Stimulated activated CD4-positive, alpha-beta T cell treated with anti-CD3 and anti-CD28 coated beads, Interleukin-4, amount 100 ng/mL, for 24 hours (primary cell): ENCODE measurements at places on chromosomes 6 and 20.

GRCh38 chr6:28634761-28635546 lies 109.3 kb downstream of the GPX5 start:
- DNase-seq, result no peak

GRCh38 chr20:52974179-52974594 lies 2.0 kb downstream of the TSHZ2 start:
- peak; percentile 57 for DNase-seq

- no peak for DNase-seq
Measured at GRCh38 chr6:28218312-28219248, 6.5 kb upstream of the ZSCAN9 start.

DNA sequence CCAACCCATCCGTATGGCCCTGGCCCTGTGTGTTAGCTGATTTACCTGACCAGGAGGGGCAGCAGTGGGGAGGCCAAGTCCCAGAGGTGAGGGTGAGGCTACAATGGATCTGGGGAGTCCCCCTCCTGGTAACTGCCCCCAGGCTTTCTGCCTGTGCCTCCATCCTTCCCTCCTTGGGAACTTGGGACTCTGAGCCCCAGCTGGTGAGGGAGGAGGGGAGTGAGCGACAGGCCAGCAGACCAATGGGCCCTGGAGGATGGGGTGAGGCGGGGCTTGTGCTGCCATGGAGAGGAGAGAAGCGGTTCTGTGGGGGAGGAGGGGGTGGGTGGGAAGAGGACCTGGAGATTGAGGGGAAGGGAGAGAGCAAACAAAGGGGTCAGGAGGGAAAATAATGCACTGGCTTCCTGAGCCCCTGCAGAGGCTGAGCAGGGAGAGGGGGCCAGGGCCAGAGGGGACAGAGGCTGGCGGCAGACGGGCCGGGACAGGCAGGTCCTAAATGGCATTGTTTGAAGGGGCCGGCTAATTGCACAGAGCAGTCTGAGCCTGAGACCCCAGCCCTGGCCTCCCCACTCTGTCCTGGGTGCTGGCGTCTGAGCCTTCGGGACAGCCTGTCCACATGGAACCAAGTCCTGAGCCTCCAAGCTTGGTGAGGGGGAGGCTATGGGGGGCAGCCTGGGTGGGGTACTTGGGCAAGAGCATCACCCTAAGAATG lies 17.5 kb downstream of the DNMT3B start:
- no peak for DNase-seq

- no peak for DNase-seq
Measured at GRCh38 chr6:114169763-114170162, 173.1 kb downstream of the HS3ST5 start.

DNA sequence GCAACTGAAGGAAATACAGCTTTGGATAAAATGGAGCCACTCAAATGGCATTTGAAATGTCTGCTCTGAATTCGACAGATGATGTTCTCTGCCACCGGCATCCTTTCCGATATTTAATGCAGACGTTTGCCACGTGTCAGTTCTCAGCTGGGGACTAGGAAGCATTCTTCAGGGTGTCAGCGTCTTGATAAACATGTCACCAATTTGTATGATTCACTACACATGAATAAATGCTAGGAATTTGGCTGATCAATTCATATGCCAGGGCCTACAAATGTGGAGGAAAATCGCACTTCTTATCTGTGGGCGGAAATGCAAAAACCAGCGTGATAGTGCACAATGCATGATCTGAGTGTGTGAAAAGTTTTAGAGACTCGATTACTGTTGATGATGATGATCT lies 169.5 kb downstream of the SLC24A3 start:
- no peak for DNase-seq

DNA sequence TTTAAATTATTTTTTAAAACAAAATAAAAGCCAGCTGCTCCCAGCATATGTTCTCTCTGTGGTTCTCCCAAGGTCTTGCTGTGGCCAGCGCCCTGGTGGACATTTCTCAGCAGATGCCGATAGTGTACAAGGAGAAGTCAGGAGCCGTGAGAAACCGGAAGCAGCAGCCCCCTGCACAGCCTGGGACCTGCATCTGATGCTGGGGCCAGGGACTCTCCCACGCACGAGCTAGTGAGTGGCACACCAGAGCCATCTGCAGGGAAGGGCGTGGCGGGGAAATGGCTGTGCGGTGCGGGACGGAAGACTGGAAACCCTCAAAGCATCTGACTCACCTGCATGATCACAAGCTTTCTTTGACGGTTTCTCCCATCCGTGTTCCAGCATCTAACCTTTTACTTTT lies 16.5 kb downstream of the GFRA4 start:
- no peak for DNase-seq

DNA sequence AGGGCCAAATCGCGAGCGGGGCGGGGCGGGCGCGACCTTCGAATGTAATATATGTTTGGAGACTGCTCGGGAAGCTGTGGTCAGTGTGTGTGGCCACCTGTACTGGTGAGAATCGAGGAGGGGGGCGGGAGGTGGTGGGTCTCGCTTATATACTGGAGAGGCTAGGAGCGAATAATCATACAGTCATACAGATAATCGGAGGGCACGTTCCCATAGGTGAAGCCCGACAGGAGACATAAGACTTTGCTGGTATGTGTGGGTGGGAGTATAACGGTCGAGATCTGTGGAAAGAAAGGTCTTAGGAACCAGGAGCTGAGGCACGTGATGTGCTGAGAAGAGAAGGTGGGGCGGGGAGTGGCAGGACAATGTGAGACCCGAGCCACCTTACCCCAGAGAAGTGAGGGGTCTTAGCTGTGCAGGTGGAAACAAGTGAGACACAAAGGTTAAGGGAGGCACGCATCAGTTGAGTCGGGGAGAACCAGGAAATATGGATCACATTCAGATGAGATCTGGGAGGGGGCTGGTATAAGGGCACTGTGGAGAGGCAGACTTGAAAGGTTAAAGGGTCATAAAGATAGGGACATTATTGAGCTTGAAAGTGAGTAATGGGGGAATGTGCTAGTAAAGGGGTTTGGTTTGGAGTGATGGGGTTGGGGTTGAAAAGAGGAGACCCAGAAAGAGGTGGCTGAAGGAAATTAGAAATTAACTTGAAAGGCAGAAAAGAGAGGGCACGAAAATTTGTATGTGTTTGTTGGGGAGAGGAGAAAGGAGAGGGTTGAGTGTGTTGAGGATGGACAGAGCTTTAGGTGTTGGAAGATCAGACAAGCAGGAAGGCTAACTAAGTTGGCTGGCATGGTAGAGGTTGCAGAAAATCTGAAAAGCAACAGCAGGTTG lies 589 bp downstream of the RNF5 start:
- DNase-seq, result no peak

DNA sequence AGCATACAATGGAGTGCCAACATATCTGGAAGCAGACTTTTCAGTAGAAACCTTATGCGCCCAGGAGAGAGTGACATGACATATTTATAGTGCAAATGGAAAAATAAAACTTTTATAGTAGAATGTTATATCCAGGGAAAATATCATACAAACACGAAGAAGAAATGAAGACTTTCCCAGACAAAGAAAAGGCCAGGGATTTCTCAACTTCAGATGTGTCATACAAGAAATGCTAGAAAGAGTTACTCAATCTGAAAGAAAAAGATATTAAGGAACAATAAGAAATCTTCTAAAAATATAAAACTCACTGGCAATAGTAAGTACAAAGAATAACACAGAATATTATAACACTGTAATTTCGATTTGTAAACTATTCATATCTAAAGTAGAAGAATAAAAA lies 1269.3 kb downstream of the GRIK2 start:
- DNase-seq, result no peak

- no peak for DNase-seq
Measured at GRCh38 chr20:3042625-3043024, 797 bp upstream of the GNRH2 start.

DNA sequence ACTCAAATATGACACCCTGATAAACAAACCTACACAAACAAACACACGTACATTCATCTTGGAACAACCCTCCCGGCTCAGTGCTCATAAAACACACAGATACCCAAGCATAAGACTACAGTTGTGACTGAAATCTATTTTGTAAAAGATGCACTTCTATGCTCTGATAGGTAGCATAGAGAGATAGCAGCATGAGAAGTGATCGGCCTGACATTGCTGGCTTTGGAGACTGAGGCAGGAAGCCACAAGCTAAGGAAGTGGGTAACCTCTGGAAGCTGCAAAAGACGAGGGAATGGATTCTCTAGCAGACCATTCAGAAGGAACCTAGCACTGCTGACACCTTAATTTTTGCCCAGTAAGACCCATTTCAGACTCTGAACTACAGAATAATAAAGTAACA lies 1.6 kb upstream of the RNF39 start:
- DNase-seq, result no peak

DNA sequence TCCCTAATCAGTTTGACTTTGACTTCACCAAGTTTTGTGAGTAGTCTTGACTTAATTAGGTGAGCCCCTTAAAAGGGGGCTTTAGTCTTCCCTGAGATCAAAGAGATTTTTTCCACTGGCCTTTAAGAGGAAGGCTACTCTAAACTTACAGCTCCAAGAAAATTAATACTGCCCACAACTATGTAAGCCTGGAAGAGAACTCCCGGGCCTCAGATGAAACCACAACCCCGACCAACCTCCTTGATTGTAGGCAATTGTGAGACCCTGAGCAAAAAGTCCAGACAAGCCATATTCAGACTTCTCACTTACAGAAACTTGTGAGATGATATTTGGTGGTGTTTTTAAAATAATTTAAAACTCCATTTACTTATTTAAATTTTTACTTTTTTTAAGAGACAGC lies 18.1 kb downstream of the SNX3 start:
- DNase-seq, result no peak

GRCh38 chr6:42697268-42697655 lies 25.1 kb downstream of the PRPH2 start:
- no peak for DNase-seq

- no peak for DNase-seq
Measured at GRCh38 chr6:75368151-75368779, 83.7 kb upstream of the TMEM30A start.

DNA sequence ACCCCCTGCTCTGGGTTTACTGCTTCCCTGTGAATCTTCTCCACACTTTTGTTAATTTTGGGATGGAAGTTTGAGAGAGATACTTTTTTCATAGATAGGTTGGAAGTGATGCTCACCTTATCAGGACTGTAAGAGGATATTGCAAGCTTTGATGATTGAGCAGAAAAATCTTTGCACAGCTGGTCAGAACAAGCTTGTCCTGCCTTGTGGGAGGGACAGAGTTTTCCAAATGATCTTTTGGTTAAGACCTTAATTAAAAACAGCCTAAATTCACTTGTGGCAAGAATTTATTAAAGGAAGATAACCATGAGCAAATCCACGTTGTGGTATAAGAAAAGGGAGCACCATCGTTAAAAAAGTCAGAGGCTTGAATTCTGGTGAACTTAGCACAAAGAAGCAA lies 32.2 kb downstream of the E2F3 start:
- no peak for DNase-seq

GRCh38 chr20:36688630-36689029 lies 42.6 kb upstream of the SLA2 start:
- no peak for DNase-seq

GRCh38 chr6:165805067-165805555 lies 142.1 kb upstream of the PDE10A start:
- DNase-seq, result no peak

DNA sequence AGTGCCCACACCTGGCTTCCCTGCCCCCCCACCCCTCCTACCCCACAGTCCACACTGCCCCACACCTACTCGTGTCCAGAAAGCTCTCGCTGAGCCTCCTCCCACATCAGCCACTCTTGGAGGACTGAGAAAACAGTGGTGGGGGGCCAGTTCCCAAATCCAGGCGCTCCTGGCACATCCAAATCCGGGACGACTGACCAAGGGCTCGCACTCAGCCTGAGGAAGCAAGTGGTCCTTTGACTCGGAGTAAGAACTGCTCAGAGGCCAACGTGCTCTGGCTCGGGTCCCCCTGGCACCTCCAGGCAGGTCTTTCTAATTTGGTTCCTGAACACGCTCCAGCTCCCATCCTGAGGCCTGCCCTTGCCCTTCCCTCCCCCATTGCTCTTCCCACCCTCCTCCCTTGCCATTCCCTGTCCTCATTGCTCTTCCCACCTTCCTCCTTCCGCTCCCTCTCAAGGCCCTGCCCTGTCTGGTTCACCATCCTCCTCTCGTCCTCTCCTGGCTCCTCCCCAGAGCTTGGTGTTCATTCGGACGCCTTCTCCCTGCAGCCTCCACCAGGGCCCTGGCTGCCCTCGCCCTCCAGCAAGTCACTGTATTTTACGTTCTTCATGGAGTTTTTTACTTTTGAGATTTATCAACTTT lies 83.6 kb downstream of the THBS2 start:
- no peak for DNase-seq

GRCh38 chr6:83870649-83871048 lies 11.2 kb downstream of the CYB5R4 start:
- no peak for DNase-seq

- no peak for DNase-seq
Measured at GRCh38 chr6:7234547-7234946, 78.5 kb downstream of the SSR1 start.

- DNase-seq, result no peak
Measured at GRCh38 chr6:38843798-38844197, 128.7 kb downstream of the DNAH8 start.

DNA sequence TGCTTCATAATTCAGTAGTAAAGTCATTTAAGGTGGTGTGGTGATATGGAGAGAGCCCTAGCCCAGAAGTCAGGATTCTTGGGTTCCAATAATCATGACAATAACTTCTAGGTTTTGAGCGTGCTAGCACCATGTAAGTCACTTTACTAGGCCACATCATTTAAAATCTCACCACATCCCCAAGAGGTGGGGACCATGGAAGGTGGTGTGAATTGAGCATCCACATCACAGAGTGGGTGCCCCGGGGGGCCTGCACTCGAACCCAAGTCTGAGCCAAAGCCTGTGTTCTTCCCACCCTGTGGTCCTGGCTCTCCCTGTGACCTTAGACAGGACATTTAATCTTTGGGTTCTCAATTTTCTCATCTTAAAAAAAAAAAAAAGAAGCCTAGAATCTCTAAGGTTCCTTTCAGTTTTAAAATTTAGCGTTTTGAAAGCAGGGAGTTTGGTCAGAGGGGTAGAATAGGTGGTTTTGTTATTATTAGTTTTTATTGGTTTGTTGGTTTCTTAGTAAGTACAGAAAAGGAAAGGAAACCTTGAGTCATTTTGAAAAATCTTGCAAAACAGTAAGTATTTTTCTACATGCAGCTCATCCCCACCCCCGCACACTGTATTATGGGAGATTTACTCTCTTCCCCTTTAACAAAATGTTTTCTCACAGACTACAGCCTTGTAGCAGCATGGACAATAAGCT lies 26.4 kb downstream of the ARMC2 start:
- DNase-seq, result peak; percentile 73

- no peak for DNase-seq
Measured at GRCh38 chr6:179340-179950, 112.8 kb upstream of the DUSP22 start.

DNA sequence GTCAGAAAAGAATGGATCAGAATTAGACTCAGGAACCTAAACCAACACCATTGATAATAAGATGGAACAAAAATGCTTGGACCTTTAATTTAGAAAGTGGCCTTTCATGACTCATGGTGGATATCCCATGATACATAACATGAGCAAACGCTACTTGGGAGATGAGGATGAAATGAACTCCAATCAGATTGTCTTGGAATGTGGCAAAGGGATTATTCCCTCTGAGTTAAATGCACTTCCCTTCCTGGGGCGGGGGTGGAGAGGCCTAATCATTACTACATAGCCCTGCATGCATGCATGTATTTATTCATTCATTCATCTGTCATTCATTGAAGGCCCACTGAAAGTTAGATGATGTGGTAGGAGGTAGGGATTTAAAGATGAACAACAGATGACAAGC lies 174.0 kb downstream of the AIG1 start:
- no peak for DNase-seq

GRCh38 chr20:56359212-56360132 lies 698 bp downstream of the FAM210B start:
- peak; percentile 13 for DNase-seq

- no peak for DNase-seq
Measured at GRCh38 chr6:158322724-158323560, 10.7 kb downstream of the TULP4 start.
